Activated T-helper 2 cell treated with anti-CD3 and anti-CD28 coated beads, Interferon-gamma antibody, Interleukin-2, Interleukin-4, amounts not matched to agents 10 μg/mL and 5 μg/mL and 100 μg/mL, durations not matched to agents 14 hours and 24 hours and 36 hours (primary cell): ENCODE measurements at places on chromosomes 16 and 17. TPM values are rescaled to one million over a fixed set of nuclear protein-coding genes. Genes with fewer than 3 reads are reported as not detected.

The C16orf74 gene
- not detected in 2 replicates for total RNA-seq

The GNG13 gene
- not detected in 2 replicates for total RNA-seq

The HOXB9 gene
- 0.16 TPM in 2 replicates for total RNA-seq

The FTSJ3 gene
- total RNA-seq: 75.0 and 80.7 TPM in 2 replicates

The HAP1 gene
- 0.11 and 0.23 TPM in 2 replicates for total RNA-seq

The EEF2KMT gene
- total RNA-seq: 21.7 and 23.9 TPM in 2 replicates

The DNASE1 gene
- total RNA-seq: 14.0 and 14.6 TPM in 2 replicates

- peaks cover 17% of the 10 kb centered on the region for H3K27me3 ChIP-seq
- no peaks in the 10 kb centered on the region for H3K4me1 ChIP-seq
- H3K27ac ChIP-seq: no peak overlapping the region
- no peak overlapping the region for H3K4me3 ChIP-seq
Observed at GRCh38 chr16:4982056-4982867, 24.1 kb downstream of the SEC14L5 start.

DNA sequence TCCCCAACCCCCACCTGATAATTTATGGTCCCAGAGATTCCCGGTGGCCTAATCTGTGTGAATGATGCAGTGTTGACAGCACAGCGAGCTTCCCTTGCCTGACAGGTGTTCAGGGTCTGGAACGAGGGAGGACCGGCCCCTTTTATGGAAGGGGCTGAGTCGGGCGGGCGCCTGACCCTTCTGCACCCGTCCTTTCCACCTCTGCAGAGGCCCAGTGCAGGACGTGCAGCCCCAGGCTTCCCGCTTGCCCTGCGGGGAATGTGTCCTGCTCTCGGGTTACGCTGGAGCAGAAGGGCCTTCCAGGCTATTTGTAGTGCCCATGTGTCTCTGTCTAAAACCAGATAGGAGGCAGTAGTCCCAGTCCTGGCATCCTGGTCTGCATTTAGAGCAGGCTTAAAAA lies 16.2 kb downstream of the SMTNL2 start:
- no peaks in the 10 kb centered on the region for H3K36me3 ChIP-seq
- H3K4me1 ChIP-seq: no peaks in the 10 kb centered on the region
- H3K4me3 ChIP-seq: no peak overlapping the region
- no peak overlapping the region for H3K27ac ChIP-seq

DNA sequence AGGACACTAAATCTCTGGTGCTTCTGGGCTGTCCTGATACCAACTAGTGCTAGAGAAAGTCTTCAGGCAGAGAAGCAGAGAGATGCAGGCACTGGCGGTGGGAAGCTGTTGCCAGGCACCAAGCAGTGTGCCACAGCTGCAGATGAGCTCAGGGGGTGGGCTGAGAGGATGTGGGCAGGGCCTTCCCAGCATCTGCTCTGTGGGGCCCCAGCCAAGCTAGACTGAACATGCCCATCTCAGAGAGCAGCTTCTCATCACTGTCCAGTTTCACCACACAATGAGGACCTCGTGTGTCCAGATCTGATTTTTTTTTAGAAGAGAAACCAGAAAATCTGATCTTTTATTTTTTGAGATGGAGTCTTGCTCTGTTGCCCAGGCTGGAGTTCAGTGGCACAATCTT lies 17.1 kb downstream of the PSKH1 start:
- no peak overlapping the region for H3K4me3 ChIP-seq
- no peak for DNase-seq
- H3K27ac ChIP-seq: peak overlapping the region; percentile 12
- H3K4me1 ChIP-seq: peaks cover 7% of the 10 kb centered on the region
- peaks cover 17% of the 10 kb centered on the region for H3K36me3 ChIP-seq

DNA sequence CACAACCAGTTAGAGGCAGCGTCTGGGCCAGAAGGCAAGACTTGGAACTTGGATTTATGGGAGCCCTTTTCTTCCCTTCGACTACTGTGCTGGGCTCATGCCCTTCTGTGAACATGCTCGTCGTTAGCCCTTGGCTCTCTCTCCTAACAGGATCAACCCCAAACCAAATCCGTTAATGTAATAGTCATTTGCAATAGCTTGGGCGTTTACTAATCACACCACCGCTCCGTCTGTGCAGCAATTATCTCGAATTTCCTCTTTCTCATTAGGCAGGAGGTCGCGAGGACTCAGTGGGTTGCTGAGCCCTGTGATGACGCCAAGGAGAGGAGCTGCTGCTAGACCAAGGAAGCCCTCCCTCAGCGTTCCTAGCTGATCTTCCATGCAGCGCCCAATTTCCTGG lies 114.7 kb downstream of the ENGASE start:
- H3K36me3 ChIP-seq: no peaks in the 10 kb centered on the region
- no peak overlapping the region for H3K27ac ChIP-seq
- peaks cover 23% of the 10 kb centered on the region for H3K27me3 ChIP-seq
- DNase-seq: no peak

DNA sequence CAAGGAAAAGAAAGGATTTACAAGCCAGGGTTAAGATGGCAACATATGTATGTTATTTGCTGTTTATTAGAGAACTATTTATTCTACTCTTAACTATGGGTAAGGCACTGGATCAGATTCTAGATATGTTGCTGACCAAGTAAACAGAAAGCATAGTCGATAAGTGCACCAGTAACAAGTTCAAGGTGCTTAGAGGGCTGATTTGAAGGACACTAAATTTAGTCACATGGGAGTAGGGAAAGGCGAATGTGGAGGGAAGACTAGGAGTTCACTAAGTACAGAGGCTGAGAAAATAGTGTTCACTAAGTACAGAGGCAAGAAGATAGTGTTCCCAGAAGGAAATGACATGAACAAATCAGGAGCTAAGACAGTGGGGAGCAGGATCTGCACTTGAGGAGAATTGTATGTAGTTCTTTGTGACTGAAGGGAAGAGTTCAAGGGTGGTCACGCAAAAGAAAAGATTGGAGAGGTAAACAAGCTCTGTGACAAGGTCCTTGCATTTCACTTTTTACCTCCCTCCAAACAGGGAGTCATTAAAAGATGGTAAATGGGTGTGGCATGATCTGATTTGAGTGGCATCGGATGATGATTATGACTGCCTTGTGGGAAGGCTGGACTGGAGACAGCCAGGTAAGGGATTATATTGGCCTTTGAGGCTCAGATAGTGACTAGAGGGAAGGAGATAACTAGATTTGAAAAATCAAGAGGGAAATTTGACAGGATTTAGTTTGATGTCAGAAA lies 20.9 kb downstream of the HEATR9 start:
- no peaks in the 10 kb centered on the region for H3K27me3 ChIP-seq
- H3K4me3 ChIP-seq: no peak overlapping the region
- DNase-seq: no peak
- H3K36me3 ChIP-seq: peaks cover 66% of the 10 kb centered on the region

- peaks cover 27% of the 10 kb centered on the region for H3K36me3 ChIP-seq
- peak; percentile 53 for DNase-seq
Observed at GRCh38 chr16:30112197-30113030, 923 bp downstream of the GDPD3 start.

DNA sequence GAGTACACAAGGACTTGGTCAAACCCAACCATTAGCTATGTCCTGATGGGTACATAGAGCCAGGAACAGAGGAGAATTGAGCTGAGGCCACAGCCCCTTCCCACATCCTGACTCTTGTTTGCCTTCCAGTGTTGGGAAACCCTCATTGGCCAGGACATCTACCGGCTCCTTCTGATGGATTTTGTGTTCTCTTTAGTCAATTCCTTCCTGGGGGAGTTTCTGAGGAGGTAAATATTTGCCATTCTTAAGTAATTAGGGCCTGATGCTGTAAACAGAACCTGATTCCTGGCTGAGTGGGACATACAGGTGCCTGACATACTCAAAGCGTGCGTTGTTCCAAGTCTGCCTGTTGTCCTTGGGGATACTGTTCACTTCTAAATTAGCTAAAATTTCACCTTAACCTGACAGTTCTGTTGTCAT lies 42.6 kb downstream of the GDE1 start:
- H3K4me1 ChIP-seq: no peaks in the 10 kb centered on the region
- H3K4me3 ChIP-seq: no peak overlapping the region
- no peak for DNase-seq
- no peak overlapping the region for H3K27ac ChIP-seq

DNA sequence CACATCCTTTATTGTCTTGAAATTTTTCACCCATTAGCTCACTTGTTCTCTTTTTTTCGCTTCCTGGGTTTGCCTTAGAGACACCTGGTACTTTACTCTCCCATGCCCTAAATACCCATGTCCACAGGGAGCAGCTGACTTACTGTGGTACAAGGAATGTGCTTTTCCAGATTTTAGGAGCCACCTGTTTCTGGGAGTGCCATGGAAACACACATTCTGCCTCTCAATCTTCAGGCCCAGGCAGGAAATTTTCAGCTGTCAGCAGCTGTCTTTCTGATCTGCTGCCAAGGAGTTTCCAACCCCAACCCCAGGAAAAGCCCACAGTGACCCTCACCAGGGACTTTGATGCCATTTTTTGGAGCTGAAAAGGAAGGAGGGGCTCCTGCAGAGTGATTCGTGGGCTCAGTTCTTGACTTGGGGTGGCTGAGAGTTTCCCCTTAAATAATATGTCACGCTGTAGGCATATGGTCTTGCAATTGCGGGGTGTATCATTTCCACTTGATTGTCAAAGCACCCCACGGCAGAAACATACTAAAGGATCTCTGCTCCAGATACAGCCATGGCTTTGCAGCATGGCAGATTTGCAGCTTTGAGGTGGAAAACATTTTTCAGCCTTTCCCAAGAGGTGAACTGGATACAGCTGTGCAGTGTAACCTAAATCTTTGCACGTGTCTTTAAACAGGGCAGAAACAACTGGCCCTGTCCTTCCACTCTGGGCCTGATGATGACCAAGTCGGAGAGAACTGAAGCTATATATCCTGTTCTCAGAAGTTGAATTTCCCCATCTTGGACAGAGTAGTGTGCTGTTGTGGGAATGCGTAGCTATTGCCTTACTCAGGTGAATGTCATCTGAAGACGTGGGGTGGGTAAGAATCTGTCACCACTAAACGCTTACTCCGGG lies 19.2 kb downstream of the RBFOX1 start:
- DNase-seq: no peak
- H3K4me3 ChIP-seq: no peak overlapping the region
- no peaks in the 10 kb centered on the region for H3K27me3 ChIP-seq
- no peak overlapping the region for H3K27ac ChIP-seq

DNA sequence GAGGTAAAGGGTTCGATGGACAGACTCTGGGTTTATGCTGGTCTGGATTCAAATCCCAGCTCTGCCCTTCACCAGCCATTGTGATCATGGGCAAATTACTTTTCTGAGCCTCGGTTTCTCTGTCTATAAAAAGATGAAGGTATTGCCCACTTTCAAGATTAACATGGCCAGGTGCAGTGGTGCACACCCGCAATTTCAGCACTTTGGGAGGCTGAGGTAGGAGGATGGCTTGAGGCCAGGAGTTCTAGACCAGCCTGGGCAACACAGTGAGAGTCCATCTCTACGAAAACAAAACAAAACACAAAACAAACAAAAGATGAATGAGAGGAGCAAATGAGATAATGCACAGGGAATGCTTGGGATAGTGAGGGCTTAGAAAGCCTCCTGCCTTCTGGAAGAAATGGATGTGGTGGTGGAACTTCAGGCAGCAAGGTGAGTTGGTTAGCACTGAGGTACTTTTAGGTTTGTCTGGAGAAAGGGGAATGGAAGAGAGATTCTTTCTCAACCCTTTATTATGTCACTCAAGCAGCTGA lies 8.5 kb downstream of the ADGRG3 start:
- H3K36me3 ChIP-seq: no peaks in the 10 kb centered on the region
- DNase-seq: no peak
- H3K4me3 ChIP-seq: no peak overlapping the region
- H3K27ac ChIP-seq: no peak overlapping the region
- no peaks in the 10 kb centered on the region for H3K4me1 ChIP-seq

GRCh38 chr17:29147682-29148081 lies 32.5 kb downstream of the MYO18A start:
- H3K27me3 ChIP-seq: no peaks in the 10 kb centered on the region
- H3K27ac ChIP-seq: peak overlapping the region; percentile 81
- no peak for DNase-seq
- H3K36me3 ChIP-seq: no peaks in the 10 kb centered on the region

- no peak for DNase-seq
- no peaks in the 10 kb centered on the region for H3K36me3 ChIP-seq
- H3K4me1 ChIP-seq: no peaks in the 10 kb centered on the region
- no peaks in the 10 kb centered on the region for H3K27me3 ChIP-seq
- no peak overlapping the region for H3K4me3 ChIP-seq
Observed at GRCh38 chr17:52744179-52744578, 585.7 kb upstream of the CA10 start.

DNA sequence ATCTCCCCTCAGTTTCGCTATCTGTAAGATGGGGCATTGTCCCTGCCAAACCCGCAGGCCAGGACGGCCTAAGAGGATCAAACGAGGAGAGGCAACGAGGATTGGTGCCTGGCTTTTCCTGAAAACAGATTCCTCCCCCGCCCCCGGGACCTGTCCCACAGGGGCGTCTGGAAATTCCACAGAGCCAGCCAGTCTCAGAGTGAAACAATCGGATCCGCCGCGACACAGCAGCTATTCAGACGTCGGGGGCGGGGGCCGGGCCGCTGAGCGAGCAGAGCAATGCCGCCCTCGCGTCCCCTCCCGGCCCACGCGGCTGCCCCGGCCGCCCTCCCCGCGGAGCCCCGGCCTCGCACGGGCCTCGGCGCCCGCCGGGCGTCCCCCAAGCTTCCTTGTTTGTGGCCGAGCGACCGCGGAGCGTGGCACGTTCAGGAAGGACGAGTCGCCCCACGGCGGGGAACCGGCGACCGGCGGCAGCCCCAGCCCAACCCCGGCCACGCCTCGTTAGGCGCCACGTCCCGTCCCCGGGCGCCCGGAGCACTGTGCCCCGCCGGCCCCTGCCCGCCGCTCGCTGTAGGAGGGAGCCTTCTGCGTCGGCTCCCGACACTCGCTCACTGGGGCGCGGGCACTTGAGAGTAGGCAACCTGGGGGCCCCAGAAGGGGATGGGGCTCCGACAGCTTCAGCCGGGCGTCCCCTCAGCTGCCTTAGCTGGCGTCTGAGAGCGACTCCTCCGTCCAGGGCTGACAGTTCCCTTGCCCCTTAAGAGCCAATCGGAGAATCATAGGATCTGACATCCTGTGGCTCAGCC lies 29.6 kb upstream of the PHOSPHO1 start:
- H3K27me3 ChIP-seq: peaks cover 17% of the 10 kb centered on the region
- H3K36me3 ChIP-seq: no peaks in the 10 kb centered on the region
- peaks cover 11% of the 10 kb centered on the region for H3K4me1 ChIP-seq
- DNase-seq: peak; percentile 24
- peak overlapping the region; percentile 81 for H3K4me3 ChIP-seq
